PC-3 (cell line): ENCODE measurements at places on chromosomes 1 and 21. TPM values are rescaled to one million over a fixed set of nuclear protein-coding genes. Genes with fewer than 3 reads are reported as not detected.
A peak's percentile ranks its signal among the peaks of the same experiment; 100 is the strongest.

TIE1 gene
- total RNA-seq = 1.5 and 1.8 TPM in 2 replicates

TMEM200B gene
- 9.0 and 9.3 TPM in 2 replicates for total RNA-seq

DNAJC6 gene
- total RNA-seq = 3.0 and 7.3 TPM in 2 replicates

SNRNP40 gene
- total RNA-seq = 230 and 288 TPM in 2 replicates

CCDC185 gene
- total RNA-seq = not detected in 2 replicates

TMCC2 gene
- total RNA-seq = 8.7 and 11.3 TPM in 2 replicates

RBM11 gene
- total RNA-seq = 1.9 and 2.1 TPM in 2 replicates

LYSMD1 gene
- total RNA-seq = 6.3 and 7.5 TPM in 2 replicates

GRCh38 chr21:45091550-45092322, 17.4 kb downstream of the ADARB1 start:
- DNase-seq = no peak

GRCh38 chr1:164662462-164662861, 103.5 kb downstream of the PBX1 start:
- DNase-seq = no peak

- no peak for DNase-seq
These were observed 229.3 kb downstream of the CAMTA1 start for GRCh38 chr1:7014640-7014930.

DNA sequence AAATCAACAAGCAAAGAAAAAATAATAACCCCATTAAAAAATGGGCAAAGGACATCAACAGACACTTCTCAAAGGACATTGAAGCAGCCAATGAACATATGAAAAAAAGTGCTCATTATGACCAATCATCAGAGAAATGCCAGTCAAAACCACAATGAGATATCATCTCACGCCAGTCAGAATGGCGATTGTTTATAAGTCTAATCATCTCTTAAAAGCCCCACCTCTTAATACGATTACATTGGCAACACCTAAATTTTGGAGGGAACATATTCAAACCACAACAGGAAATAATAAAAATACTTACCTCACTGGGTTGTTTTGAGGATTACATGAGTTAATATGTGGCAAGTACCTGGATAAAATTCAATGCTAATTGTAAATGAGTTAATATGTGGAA, 57.1 kb upstream of the PLPPR4 start:
- DNase-seq = peak; percentile 23

DNA sequence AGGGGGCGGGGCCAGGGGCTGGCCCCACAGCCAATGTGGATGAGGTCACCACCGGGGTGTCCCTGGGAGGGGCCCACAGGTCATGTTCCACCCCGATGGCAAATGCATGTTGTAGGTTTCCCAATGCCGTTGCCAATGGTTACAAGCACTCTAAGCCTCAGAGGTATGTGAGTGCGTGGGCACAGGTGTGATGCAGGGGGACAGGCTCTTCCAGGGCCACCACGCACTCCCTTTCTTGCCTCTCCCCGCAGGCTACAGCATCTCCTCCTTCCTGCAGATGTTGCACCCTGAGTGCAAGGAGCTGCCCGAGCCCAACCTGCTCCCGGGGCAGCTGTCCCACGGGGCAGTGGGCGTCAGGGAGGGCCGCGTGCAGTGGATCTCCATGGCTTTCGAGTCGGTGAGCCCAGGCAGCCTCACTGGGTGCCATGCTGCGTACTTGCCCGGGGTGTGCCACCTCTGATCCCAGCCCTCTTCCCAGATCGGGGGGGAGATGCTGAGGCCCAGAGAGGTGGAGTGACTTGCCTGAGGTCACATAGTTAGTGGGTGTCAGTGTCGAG, 52.4 kb downstream of the DISP3 start:
- DNase-seq = no peak

DNA sequence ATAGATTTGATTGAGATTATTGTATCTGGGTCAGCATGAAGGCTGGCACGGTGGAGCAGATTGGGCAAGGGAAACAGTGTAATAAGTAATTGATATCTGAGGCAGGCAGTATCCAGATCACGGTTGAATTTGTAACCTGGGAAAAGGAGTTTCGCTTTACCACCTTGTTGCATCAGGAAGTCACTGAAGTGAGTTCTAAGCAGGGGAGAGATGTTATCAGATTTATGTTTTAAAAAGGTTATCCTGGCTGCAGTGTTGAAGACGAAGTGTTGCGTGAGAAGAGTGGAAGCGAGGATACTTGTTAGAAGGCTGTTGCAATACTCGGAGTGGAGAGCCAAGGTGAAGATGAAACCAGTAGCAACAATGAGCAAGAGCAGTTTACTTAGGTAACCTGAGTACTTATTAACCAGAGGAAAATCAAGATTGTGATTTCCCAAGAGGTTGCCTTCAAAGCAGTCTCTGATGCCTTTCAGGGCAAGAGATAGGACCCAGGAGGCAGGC, 77.8 kb downstream of the LHX9 start:
- DNase-seq = no peak
